ENCODE measurements at places on chromosomes 7 and 10.
A peak's percentile ranks its signal among the peaks of the same experiment; 100 is the strongest.

DNA sequence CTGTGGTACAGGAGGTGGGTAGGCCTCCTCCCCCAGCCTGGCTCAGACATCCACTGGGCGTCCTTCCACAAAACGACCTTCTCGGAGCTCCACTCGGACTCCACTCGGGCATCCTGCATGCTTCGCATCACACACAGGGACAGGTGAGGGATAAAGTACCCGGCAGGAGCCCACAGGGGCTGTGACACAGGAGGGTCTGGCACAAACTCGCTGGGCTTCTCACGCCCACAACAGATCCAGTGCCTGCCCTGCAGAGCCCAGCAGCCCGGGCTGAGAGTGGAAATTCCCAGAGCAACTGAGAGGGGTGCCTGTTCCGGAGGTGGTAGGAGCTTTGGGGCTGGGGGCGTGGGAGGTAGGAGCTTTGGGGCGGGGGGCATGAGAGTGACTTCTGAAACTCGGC, 108.4 kb downstream of the MKI67 start:
- no peak for DNase-seq

GRCh38 chr10:59362144-59362958, at the start of gene FAM13C:
Gene FAM13C, minus strand, starts transcription at chr10:59362549. Its CDS starts 89 bp downstream, at chr10:59362460.
- peak; percentile 22 for DNase-seq

DNA sequence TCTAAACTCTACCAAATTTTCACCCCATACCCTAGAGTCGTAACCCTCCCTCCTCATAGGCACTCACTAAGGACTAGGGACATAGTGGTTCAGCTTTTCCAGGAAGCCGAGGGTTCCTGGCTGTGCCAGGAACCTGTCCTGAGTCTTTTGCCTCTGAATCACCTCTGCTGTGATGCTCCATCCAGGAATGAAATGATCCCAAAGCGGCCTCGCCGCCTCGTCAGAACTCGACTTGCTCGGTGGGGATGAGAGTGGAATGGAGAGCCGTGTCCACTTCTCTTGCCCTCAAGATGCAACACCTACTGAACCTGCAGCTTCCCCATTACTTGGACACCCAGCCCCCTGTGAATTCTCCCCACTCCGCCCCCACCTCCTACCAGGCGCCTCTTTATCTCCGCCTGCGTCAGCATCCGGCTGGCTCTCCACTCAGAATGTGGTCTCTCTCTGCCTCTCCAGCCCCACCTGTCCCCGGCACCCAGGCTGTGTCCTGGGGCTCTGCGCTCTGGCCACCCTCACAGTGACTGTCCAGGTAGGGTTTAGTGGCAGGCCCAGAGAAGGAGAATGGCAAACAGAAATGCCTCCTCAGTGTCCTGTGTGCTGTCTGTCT, 366.1 kb upstream of the ZNF32 start:
- DNase-seq: no peak

GRCh38 chr7:100722480-100723212, 2.4 kb downstream of the EPO start:
- no peak for DNase-seq

DNA sequence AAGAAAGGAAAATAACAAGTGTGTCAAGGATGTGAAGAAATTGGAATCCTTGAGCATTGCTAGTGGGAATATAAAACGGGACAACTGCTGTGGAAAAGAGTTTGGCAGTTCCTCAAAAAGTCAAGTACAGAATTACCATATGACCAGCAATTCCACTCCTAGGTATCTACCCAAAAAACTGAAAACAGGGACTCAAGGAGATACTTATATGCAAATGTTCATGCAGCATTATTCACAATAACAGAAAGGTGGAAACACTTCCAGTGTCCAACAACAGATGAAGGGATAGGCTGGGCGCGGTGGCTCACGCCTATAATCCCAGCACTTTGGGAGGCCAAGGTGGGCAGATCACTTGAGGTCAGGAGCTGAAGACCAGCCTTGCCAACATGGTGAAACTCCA, 33.5 kb downstream of the HSPA12A start:
- no peak for DNase-seq

Data from dermis microvascular lymphatic vessel endothelial cell (primary cell).